Psoas muscle (tissue), 8 donors: ENCODE measurements at places on chromosomes 16 and 17. TPM values are rescaled to one million over a fixed set of nuclear protein-coding genes. Genes with fewer than 3 reads are reported as not detected.

The TLCD3B gene
- 0.17 TPM for total RNA-seq

The ADAM11 gene
- total RNA-seq, result not detected

The CDH5 gene
- total RNA-seq, result 21.4 TPM

The LRRC46 gene
- total RNA-seq, result not detected

The GP2 gene
- 3.1 TPM for total RNA-seq
